ENCODE measurements at places on chromosomes 5 and 9.

GRCh38 chr5:180090769-180091546 is 19.4 kb upstream of the RNF130 start:
- DNase-seq: no peak

GRCh38 chr9:120099065-120099464 is 480.9 kb downstream of the CDK5RAP2 start:
- no peak for DNase-seq

GRCh38 chr5:164998590-164998989 is 1493.2 kb downstream of the MAT2B start:
- no peak for DNase-seq

GRCh38 chr5:156815988-156816599 is 34.0 kb upstream of the PPP1R2B start:
- no peak for DNase-seq

DNA sequence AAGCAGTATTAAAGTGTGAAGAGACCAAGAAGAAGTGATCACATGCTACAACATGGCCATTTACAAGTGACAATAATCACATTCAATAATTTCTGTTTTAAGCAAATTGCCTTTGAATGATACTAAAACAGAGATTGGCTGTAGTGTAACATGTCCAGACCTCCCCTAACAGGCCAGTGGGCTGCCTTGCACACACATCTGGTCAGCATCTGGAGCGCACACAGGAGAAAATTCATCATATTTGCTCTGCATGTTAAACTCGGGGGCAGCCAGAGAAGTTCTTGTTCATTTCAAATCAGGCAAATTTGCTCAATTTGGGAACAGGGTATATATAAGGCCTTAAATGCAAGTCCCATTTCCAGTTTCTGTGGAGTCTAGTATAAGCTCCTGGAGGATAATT is 111.1 kb upstream of the FBXL7 start:
- DNase-seq: no peak

DNA sequence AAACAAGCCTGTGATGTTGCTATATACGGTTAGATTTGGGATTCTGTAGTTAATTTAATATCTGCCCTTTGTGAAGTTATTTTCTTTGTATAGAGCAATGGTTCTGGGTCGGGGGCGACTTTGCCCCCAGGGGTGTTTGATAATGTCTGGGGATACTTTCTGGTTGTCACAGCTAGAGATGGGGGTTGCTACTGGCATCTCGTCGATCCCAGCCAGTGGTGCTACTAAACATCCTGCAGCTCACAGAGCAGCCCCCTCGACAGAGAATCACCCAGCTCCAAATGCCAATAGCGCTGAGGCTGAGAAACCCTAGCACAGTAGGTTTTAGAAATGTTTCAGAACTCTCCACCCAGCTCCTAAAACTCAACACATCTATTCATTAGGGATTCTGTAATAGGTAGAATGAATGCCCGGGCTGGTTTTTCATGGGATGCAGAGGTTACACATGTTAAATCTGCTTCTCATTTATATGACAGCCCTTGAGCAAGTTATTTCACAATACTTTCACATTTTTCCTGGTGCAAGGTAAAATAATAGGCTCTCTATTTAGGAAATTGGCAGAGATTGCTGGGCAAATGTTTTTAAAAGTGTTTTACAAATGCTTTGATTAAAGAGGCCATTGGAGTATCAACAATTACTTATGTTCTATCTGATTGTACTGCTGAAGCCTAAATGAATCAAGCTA is 75.2 kb upstream of the CTSL start:
- DNase-seq: no peak

DNA sequence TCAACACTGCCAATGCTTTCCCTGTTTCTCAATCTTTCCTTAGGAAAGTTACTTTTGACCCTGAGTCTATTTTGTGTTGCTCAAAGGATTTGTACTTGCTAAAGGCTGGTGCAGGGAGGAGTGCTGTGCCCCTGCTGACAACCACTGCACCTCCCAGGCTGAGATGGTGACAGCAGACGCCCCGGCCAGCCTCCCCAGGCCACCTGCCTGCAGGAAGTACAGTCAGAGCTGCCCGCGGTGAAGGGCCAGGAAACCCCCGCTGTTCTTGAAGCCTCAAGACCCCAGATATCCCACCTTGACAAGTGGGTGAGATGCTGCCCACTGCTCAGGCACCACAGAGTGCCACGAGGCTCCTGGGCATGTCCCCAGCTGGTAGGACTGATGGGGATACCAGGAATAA is 44.2 kb upstream of the CKMT2 start:
- no peak for DNase-seq
